ENCODE measurements at places on chromosomes 12 and 14.

GRCh38 chr12:101769865-101770264, 30.6 kb upstream of the SYCP3 start:
- no peaks in the 10 kb centered on the region for H3K4me1 ChIP-seq
- no peak overlapping the region for H3K4me3 ChIP-seq
- no peak overlapping the region for H3K27ac ChIP-seq
- no peaks in the 10 kb centered on the region for H3K27me3 ChIP-seq

GRCh38 chr14:73472185-73473114, 14.1 kb upstream of the NUMB start:
- peaks cover 3% of the 10 kb centered on the region for H3K4me1 ChIP-seq
- H3K4me3 ChIP-seq: no peak overlapping the region
- H3K27ac ChIP-seq: no peak overlapping the region
- no peaks in the 10 kb centered on the region for H3K36me3 ChIP-seq

DNA sequence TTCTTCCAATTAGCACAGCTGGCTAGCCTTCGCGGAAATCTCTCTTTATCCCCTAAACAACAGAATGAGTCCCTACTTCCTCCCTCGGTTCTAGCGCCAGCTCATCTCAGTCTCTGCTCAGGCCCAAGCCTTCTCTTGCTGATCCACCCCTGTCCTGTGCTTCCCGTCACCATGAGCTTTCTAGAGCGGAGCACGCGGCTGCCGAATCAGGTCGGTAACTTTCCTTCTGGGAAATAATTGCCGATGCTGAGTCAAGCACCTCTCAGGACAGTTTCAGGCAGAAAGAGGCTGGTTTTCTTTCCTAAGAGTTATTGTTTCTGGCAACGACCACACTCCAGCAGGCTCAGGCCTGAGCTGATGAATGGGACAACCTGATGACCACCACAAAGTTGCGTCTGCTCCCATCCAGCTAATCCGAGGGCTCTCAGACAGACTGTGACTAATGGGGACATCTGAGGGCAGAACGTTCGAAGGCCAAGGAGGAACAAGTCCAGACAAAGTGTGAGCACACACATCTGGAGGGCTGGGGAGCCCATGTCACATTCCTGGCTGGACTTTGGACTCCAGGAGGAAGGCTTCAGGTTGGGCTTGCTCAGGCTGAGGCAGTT, 13.6 kb upstream of the GPR68 start:
- H3K4me1 ChIP-seq: peaks cover 16% of the 10 kb centered on the region
- peak; percentile 92 for DNase-seq
- H3K27me3 ChIP-seq: no peaks in the 10 kb centered on the region
- H3K4me3 ChIP-seq: no peak overlapping the region
- H3K36me3 ChIP-seq: no peaks in the 10 kb centered on the region

- no peak for DNase-seq
- no peak overlapping the region for H3K4me3 ChIP-seq
- no peaks in the 10 kb centered on the region for H3K27me3 ChIP-seq
- no peaks in the 10 kb centered on the region for H3K4me1 ChIP-seq
These were observed 285.3 kb downstream of the DAD1 start for GRCh38 chr14:22303589-22304195.

DNA sequence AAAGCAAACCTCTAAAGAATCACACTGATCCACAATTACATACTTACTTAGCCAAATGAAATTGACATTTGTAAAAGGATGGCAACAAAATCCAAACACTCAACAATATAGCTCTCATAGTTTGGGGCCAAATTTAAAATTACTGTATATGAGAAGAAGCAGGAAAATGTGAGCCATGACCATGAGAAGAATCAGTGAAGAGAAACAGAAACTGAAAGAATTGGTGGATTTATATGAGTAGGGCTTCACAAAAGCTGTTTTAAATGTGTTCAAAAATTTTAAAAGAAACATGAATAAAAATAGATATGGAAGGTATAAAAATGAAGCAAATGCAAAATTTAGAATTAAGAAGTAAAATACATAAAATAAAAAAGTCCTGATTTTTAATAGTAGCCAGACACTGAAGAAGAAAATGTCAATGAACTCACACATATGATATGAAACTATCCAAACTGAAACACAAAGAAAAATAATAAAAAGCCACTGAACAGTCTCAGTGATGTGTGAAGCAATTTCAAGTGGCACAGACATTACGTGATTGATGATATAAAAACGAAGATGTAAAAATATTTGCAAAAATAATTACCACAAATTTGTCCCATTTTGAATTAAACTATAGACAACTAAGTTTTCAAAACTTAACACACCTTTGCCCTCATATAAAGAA, 87.9 kb upstream of the MDGA2 start:
- H3K4me3 ChIP-seq: no peak overlapping the region
- peaks cover 9% of the 10 kb centered on the region for H3K27me3 ChIP-seq
- no peak for DNase-seq
- H3K4me1 ChIP-seq: no peaks in the 10 kb centered on the region

DNA sequence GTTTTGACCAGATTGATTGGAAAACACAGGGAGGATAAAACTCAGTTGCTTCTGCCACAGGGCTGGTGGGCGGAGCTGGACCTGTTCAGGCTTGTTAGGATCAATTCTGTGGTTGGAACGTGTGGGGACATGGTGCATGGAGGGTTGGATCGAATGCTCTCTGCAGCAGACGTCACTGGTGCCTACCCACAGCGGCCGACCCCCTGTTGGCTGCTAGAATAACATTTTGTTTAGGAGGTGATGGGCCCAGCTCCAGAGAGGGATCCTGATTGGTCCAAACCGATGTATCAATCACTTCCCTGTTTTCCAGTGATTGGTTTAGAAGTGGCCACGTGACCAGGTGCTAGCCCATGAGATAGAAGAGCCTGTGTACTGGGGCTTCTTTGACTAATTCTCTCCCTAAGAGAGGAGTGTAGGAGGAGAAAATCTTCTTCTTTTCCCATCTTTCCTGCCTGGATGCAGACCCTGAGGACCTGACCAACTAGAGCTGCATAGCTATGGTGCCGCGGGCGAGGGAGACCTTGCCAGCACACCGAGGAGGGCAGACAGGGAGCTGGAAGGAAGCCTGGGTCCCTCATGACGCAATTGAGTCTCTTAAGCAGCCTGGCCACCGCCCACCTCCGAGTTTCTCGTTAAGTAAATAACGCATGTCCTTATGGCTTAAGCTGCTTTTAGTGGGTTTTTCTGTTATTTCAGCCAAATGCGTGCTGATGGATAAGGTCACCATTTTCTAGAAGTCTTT, 163.5 kb downstream of the AACS start:
- no peaks in the 10 kb centered on the region for H3K27me3 ChIP-seq
- H3K4me3 ChIP-seq: no peak overlapping the region
- H3K36me3 ChIP-seq: no peaks in the 10 kb centered on the region

- DNase-seq: no peak
- H3K4me3 ChIP-seq: peak overlapping the region; percentile 87
- no peaks in the 10 kb centered on the region for H3K27me3 ChIP-seq
- peak overlapping the region; percentile 98 for H3K27ac ChIP-seq
These were observed 1.9 kb downstream of the GAPDH start for GRCh38 chr12:6535960-6536847.

- peaks cover 15% of the 10 kb centered on the region for H3K36me3 ChIP-seq
- no peak for DNase-seq
- H3K4me3 ChIP-seq: no peak overlapping the region
- H3K4me1 ChIP-seq: peaks cover 5% of the 10 kb centered on the region
These were observed 2.3 kb downstream of the MTERF2 start for GRCh38 chr12:106984588-106985137.

DNA sequence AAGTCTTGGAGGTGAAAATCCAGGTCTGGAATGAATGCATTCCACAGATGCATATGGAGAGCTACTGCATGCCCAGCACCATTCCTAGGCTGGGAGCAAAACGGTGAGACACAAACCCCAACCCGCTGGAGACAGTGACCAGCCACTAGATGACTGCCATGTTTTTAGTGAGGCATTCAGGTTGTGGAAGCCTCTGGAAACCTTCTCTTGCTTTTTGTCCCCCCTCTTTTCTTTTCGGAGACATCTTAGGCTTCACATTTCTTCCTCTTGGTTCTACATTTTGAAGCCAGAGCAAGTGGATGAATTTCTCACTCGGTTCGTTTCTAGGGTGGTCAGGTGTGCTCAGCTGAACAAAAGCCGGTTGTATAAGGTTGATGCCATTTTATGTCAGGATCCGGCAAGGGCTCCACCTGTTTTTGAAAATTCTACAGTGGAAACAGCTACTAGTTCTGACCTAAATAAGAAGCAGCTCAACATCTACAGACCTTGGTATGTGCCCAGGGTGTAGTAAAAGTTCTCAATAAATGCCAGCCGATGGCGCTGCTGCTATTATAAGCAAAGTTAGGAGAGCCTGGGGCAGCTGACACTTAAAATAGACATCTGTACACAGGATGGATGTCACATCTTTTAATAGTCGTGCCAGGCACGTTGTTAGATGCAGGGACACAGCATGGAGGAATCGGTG, 1.8 kb upstream of the ZNF839 start:
- no peaks in the 10 kb centered on the region for H3K27me3 ChIP-seq
- peaks cover 3% of the 10 kb centered on the region for H3K36me3 ChIP-seq
- DNase-seq: no peak
- H3K27ac ChIP-seq: peak overlapping the region; percentile 46
- H3K4me3 ChIP-seq: peak overlapping the region; percentile 52

GRCh38 chr14:95467657-95468056, 48.8 kb downstream of the SYNE3 start:
- no peaks in the 10 kb centered on the region for H3K4me1 ChIP-seq
- no peak overlapping the region for H3K27ac ChIP-seq
- no peak overlapping the region for H3K4me3 ChIP-seq
- no peak for DNase-seq
- no peaks in the 10 kb centered on the region for H3K27me3 ChIP-seq

DNA sequence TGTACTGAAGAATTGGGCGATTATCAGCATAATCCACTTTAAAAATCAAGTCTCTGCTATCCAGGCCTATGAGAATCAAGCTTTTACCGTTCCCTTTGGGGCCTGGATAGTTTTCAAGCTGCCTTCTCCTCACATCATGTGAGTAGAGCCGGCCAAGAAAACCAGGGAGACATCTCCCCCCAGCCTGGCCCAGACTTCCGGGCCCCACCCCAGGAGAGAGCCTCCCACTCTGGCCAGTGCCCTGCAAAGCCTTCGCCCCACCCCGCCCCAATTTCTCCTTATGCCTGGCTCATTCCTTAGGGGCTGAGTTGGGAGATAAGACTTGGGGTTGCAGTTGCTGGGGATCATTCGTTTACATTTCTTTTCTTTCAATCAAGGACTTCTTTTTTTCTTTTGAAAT, 1.4 kb upstream of the TMEM132C start:
- no peak overlapping the region for H3K27ac ChIP-seq
- H3K4me3 ChIP-seq: no peak overlapping the region
- peaks cover 25% of the 10 kb centered on the region for H3K27me3 ChIP-seq
- no peak for DNase-seq
- no peaks in the 10 kb centered on the region for H3K36me3 ChIP-seq

DNA sequence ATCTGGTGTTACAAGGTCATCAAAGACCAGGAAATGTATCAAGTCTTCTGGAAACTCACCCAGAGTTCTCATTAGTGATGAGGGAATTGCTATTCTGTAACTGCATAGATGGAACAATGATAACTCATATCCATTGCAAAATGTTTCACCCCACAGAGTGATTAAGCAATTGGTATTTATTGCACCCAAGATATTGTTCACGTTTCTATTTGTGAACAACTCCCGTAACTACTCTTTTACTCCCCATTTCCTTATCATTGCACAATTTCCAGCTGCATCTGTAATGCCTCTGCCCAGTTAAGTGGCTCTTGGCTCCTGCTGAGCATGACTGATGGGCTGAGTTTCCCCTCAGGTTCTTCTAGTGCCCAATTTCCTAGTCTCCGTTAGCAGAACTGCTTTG, 108.7 kb upstream of the PRICKLE1 start:
- H3K4me1 ChIP-seq: peaks cover 9% of the 10 kb centered on the region
- H3K27me3 ChIP-seq: no peaks in the 10 kb centered on the region
- no peak for DNase-seq
- H3K36me3 ChIP-seq: no peaks in the 10 kb centered on the region
- peak overlapping the region; percentile 57 for H3K27ac ChIP-seq

DNA sequence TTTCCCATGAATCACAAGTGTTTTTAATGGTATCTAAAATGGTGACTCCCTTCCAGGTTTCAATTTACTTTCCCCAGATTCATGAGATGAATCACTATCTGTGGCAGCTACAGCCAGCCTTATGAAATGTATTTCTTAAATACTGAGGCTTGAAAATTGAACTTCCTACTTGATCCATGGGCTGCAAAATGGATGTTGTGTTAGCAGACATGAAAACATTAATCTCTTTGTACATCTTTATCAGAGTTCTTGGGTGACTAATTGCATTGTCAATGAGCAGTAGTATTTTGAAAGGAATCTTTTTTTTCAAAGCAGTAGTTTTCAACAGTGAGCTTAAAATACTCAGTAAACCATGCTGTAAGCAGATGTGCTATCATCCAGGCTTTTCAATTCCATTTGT, 250.8 kb downstream of the SLC6A15 start:
- H3K36me3 ChIP-seq: no peaks in the 10 kb centered on the region
- no peak for DNase-seq
- H3K27me3 ChIP-seq: no peaks in the 10 kb centered on the region
- H3K4me1 ChIP-seq: no peaks in the 10 kb centered on the region
- no peak overlapping the region for H3K27ac ChIP-seq
- no peak overlapping the region for H3K4me3 ChIP-seq

DNA sequence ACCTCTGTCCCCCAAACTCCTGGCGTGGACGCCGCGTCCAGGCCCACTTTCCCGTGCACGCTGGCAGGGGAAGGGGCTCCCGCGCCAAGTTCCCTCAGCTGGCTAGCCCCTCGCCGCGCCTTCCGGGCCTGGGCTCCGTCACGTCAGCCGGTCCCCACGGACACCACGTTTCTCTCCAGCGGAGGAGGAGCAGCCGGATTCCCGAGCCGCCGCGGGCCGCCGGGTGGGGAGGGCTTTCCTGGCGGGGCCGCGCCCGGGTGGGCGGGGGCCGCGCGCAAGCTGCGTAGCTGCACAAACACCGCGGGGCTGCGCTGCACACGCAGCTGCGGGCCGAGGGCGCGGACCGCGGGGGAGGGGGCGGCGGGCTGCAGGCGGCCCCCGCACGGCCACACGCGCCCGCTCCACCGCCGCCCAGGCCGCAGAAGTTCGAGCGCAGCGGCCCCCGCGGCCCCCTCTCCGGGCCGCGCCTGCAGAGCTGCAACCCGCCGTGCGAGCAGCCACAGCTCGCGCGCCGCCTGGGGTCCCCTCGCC, 45.1 kb upstream of the PNMA1 start:
- no peak for DNase-seq
- H3K36me3 ChIP-seq: 0 out of 2 replicates have a peak, but pooled peaks cover 4% of the 10 kb centered on the region
- peak overlapping the region; percentile 78 for H3K4me3 ChIP-seq
- no peaks in the 10 kb centered on the region for H3K27me3 ChIP-seq
- H3K4me1 ChIP-seq: peaks cover 51% of the 10 kb centered on the region

- DNase-seq: no peak
- H3K27me3 ChIP-seq: no peaks in the 10 kb centered on the region
- H3K4me3 ChIP-seq: no peak overlapping the region
- H3K36me3 ChIP-seq: peaks cover 90% of the 10 kb centered on the region
- no peaks in the 10 kb centered on the region for H3K4me1 ChIP-seq
- no peak overlapping the region for H3K27ac ChIP-seq
These were observed 28.3 kb downstream of the XRCC3 start for GRCh38 chr14:103686831-103687485.

- peaks cover 29% of the 10 kb centered on the region for H3K4me1 ChIP-seq
- no peaks in the 10 kb centered on the region for H3K27me3 ChIP-seq
- peak overlapping the region; percentile 84 for H3K27ac ChIP-seq
- no peaks in the 10 kb centered on the region for H3K36me3 ChIP-seq
- H3K4me3 ChIP-seq: no peak overlapping the region
These were observed 95.5 kb downstream of the TMX1 start for GRCh38 chr14:51335531-51335930.
